SK-MEL-5 (cell line): ENCODE measurements at places on chromosomes 12 and 14.

DNA sequence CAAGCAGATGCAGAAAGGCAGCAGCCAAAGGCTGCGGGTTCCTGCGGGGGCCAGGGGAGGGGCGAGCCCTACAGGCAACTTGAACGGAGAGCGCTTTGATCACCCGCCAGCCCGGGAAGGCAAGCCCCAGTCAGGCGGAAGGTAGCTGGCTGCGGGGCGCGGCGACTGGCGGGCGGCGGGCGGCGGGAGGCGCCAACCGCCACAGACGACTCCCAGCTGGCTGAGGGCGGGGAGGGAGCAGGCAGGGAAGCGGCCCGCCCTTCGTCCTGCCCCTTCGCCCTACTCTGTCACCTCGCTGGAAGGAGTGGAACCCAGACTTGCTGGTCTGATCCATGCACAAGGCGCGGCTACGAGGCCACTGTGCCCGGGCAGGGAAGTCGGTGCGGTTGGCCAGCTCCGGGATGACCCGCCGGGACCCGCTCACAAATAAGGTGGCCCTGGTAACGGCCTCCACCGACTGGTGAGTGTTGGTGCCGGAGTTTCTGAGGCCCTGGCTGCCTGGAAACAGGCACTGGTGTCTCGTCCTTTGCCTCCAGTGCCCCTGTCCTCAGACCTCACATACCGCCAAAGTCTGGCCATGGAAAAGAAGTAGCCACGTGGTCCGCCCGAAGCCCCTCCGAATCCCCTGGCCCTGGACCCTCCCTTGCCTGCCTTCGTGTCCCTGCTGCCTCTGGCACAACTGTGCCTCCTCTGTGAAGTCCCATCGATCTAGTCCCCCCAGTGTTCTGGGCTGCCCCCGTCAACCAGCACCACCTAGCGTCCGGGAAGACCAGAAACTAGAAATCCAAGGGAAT, 15.4 kb upstream of the CARMIL3 start:
- DNase-seq, result peak; percentile 77

- no peak for DNase-seq
Observed at GRCh38 chr12:57296291-57296690, 45.3 kb upstream of the STAC3 start.

- no peak for DNase-seq
Observed at GRCh38 chr12:68376901-68377300, 44.7 kb upstream of the MDM1 start.

DNA sequence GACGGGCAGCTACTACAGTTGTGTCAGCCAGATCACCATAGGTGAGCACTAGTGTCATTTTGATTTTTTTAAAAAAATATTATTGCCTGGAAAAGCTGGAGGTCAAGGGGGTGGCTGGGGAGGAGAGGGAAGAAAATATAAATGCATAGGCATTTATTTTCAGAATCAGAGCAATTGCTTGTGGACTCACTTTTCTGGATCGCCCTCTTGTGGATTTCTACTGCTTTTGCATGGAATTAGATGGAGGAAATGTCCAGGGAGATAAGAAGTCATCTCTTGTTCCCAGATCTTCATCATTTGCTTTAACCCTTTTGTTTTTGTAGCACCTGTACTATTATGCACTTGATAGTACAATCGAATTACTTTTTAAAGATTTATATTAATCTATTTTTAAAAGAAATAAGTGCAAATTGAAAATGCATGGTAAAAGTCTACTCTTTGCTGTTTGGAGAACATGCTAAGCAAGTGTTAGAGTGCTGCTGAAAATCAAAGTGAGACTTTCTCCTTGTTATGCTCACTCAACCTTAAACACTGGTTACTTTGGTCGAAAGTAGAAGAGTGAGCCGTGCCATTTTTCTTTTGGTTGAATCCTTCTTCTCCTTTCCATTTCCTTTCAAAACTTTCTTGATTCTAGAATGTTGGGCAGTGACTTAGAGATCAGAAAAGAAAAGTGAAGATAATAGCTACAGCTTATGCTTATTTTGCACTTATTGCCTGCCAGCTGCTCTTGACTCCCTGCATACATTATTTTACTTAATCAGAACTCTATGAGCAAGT, 60.6 kb upstream of the ANO4 start:
- peak; percentile 79 for DNase-seq

- no peak for DNase-seq
Observed at GRCh38 chr14:104939666-104940410, 15.2 kb downstream of the PLD4 start.

DNA sequence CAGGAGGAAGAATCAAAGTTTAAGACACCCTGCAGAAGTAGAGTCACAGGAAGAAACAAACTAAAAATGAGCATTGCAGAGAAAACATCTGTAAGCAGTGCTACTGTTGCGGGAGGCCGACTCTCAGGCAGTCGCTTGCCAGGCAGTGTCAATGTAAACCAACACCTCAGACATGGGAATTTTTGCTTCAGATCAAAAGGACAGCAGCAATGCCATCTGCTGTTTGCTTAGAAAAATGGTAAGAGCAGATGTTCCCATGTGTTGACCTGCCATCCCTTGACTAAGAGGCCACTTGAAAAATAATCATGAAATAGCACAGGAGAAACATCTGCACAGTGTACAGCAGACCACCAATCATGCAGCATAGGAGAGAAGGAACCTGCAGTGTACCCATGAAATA, 196.6 kb downstream of the SLC25A21 start:
- DNase-seq, result no peak

- no peak for DNase-seq
Observed at GRCh38 chr12:62191491-62192179, 68.6 kb upstream of the USP15 start.

- DNase-seq, result peak; percentile 81
Observed at GRCh38 chr14:38867561-38868150, 235.4 kb downstream of the SEC23A start.
